ENCODE measurements at places on chromosomes 2 and 18. TPM values are rescaled to one million over a fixed set of nuclear protein-coding genes. Genes with fewer than 3 reads are reported as not detected.

- H3K4me3 ChIP-seq, result no peak overlapping the region
- no peak for DNase-seq
- no peaks in the 10 kb centered on the region for H3K36me3 ChIP-seq
- no peak overlapping the region for H3K27ac ChIP-seq
Observed at GRCh38 chr2:16417726-16418125, 247.9 kb downstream of the CYRIA start.

DNA sequence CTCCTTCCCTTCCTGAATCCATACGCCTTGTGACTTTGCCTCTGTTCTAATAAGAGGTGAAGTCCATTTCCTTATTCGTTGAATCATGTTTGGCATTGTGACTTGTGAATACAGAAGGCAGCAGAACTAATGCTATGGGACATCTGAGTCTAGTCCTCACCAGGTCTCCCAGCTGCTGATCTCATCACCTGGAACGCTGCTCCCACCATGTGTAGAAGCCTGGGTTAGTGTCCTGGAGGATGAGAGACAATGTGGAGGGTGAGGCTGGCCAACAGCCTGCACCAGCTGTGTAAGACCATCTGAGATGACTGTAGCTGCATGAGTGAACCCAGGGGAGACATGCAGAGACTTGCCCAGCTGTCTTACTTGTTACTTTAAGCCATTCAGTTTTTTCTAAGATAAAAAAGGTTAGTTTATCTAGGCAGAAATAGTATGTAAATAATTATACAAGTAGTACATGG, 3.5 kb upstream of the HAAO start:
- no peak overlapping the region for H3K27ac ChIP-seq
- no peak for DNase-seq
- peaks cover 38% of the 10 kb centered on the region for H3K27me3 ChIP-seq
- H3K36me3 ChIP-seq, result no peaks in the 10 kb centered on the region
- peaks cover 5% of the 10 kb centered on the region for H3K4me1 ChIP-seq
- H3K4me3 ChIP-seq, result no peak overlapping the region

DNA sequence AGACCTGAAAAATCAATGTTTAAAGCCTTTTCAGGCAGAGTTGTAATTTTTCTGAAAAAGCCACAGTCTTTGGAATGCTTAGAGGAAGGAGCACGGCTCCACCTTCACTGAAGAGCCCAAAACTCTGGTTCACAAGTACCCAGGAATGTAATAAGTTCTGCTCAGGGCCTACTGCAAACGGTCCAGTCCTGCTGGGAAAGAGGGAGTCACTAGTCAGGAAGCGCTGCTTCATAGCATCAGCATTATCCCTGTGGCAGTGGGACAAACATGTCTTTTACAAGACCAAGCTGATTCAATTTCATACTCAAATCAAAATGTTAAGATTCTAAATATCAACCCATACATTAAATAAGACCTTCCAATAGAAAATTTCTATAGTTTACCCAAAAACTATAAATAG, 152.9 kb upstream of the PGAP1 start:
- no peak for DNase-seq
- H3K27me3 ChIP-seq, result no peaks in the 10 kb centered on the region
- no peak overlapping the region for H3K4me3 ChIP-seq

DNA sequence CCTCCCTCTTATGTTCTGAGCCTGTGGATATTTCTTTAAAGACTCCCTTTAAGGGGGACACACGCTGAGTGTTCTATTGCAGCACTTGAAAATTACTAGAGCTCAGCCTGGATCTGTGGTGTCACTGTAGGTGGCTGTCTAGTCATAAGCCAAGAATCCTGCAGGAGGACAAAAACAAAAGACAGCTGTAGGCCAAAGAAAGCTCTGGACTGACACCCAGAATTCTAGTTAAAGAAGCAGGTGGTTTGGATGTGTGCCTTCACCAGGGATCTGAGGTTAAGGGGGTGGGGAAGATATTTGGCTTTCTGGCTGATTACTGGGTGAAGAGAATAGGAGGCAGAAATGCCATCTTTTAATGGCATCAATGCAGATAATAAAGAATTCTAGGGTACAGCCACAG, 842.5 kb upstream of the NXPH2 start:
- no peaks in the 10 kb centered on the region for H3K4me1 ChIP-seq
- no peak overlapping the region for H3K4me3 ChIP-seq
- no peak for DNase-seq
- H3K27ac ChIP-seq, result no peak overlapping the region

- H3K36me3 ChIP-seq, result no peaks in the 10 kb centered on the region
- H3K4me3 ChIP-seq, result no peak overlapping the region
- H3K4me1 ChIP-seq, result no peaks in the 10 kb centered on the region
- H3K27ac ChIP-seq, result no peak overlapping the region
- DNase-seq, result no peak
Observed at GRCh38 chr2:124395961-124396360, 370.9 kb downstream of the CNTNAP5 start.

DNA sequence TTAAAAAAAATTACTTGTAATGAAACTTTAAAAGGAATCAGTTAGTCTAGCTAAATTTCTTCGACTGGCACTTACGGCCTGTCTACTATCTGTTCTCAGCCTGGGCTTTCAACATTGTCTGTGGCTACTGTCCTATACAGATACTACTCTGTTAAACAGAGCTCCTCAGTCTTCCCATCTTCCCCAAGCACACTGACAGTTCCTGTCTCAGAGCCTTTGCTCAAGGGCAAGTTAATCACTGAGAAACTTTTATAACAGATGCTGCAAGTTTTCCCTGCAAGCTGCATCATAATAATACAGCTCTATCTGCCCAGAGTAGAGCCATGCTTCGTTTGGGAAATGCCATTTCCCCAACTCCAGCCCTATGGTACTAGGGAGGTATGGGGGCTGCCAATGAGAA, 11.3 kb upstream of the YPEL5 start:
- H3K27ac ChIP-seq, result no peak overlapping the region
- H3K4me3 ChIP-seq, result no peak overlapping the region
- H3K36me3 ChIP-seq, result no peaks in the 10 kb centered on the region
- no peaks in the 10 kb centered on the region for H3K27me3 ChIP-seq

DNA sequence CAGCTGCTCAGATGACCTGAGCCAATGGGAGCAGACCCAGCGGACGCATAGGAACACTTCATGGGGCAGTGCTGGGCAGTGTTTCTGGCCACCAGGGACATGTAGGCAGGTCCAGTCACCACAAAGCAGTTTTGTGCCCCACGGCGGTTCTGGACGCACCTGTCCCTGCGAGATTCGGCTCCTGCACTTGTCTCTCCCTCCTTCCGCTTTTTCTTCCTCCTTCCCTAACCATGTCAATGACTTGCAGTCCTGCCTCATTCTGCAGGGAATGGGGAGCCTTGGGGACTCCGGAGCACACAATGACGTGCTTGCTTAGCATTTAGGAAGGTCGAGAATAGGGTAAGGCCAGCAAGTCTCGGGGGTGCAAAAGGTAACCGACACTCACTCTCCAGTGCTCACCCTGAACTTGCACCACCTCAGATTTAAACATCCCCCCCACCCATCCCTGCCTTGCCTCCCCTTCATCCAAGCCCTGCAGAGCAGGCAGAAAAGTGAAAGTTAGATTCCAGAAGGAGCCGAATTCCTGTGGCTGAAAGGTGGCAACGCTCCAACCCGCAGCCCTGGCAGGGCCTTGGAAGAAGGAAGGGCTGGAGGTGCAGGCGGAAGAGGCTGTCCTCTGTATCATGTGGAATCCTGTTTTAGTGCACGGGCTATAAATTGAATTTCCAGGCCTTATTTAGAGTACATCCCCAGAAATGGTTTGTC, 40.5 kb upstream of the ATG16L1 start:
- no peak overlapping the region for H3K4me3 ChIP-seq
- no peak overlapping the region for H3K27ac ChIP-seq
- DNase-seq, result no peak
- H3K36me3 ChIP-seq, result peaks cover 14% of the 10 kb centered on the region
- peaks cover 2% of the 10 kb centered on the region for H3K4me1 ChIP-seq

DNA sequence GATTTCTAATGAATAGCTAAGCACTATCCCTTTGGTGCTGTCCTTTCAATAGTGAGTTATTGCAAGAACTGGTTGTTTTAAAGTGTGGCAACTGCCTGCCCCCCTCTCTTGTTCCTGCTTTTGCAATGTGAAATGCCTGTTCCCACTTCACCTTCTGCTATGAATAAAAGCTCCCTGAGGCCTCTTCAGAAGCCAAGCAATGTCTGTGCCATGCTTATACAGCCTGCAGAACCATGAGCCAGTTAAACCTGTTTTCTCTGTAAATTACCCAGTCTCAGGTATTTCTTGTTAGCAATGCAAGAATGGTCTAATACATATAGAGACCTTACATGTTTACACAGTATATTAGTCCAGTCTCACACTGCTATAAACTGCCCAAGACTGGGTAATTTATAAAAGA, 15.0 kb upstream of the METTL21A start:
- DNase-seq, result no peak
- no peaks in the 10 kb centered on the region for H3K36me3 ChIP-seq
- no peak overlapping the region for H3K27ac ChIP-seq

DNA sequence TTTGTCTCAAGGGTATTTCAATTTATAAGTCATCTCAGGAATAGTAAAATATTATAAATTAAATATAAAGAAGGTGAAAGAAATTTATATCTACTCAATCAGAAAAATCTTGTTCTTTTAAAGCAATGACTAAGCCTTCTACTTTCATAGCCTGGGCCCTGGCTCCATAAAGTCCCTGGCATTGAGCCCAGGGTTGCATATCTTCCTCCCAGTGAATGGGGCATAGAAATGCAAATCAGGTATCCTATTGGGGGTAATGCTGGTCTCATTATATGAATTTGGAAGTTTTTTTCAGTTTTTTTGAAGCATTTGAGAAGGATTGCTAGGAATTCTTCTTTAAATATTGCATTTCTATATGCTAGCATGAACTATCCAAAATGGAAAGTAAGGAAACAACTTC, 73.9 kb upstream of the MC2R start:
- H3K4me1 ChIP-seq, result no peaks in the 10 kb centered on the region
- no peaks in the 10 kb centered on the region for H3K36me3 ChIP-seq
- no peaks in the 10 kb centered on the region for H3K27me3 ChIP-seq
- H3K27ac ChIP-seq, result no peak overlapping the region

GRCh38 chr2:85828725-85829124, 60.1 kb downstream of the ST3GAL5 start:
- H3K4me1 ChIP-seq, result peaks cover 18% of the 10 kb centered on the region
- no peak overlapping the region for H3K27ac ChIP-seq
- no peak for DNase-seq
- H3K27me3 ChIP-seq, result no peaks in the 10 kb centered on the region
- H3K4me3 ChIP-seq, result no peak overlapping the region

GRCh38 chr2:190540048-190540447, 5.5 kb upstream of the NEMP2 start:
- H3K36me3 ChIP-seq, result no peaks in the 10 kb centered on the region
- H3K4me1 ChIP-seq, result no peaks in the 10 kb centered on the region
- H3K27ac ChIP-seq, result no peak overlapping the region
- no peaks in the 10 kb centered on the region for H3K27me3 ChIP-seq
- DNase-seq, result no peak
- H3K4me3 ChIP-seq, result no peak overlapping the region

DNA sequence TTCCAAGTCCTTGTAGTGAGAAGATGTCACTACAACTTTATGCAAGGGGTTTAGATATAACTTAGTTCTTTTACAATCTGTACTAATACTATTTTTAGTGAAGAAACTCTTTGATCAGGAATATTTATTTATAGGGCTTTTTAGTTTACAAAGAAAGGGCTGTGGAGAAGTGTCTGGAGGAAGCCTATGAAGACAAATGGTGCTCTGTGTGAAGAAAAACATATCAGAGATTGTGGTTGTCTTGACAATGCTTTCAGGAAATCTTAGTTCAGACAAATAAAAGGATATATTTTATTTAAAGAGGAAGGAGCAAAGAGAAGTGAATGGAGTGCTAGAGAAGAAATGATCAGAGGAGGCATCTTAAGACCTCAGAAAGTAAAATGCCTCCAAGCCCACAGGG, 824.9 kb downstream of the DCDC2C start:
- H3K4me1 ChIP-seq, result no peaks in the 10 kb centered on the region
- no peaks in the 10 kb centered on the region for H3K36me3 ChIP-seq
- H3K27me3 ChIP-seq, result no peaks in the 10 kb centered on the region
- DNase-seq, result no peak

DNA sequence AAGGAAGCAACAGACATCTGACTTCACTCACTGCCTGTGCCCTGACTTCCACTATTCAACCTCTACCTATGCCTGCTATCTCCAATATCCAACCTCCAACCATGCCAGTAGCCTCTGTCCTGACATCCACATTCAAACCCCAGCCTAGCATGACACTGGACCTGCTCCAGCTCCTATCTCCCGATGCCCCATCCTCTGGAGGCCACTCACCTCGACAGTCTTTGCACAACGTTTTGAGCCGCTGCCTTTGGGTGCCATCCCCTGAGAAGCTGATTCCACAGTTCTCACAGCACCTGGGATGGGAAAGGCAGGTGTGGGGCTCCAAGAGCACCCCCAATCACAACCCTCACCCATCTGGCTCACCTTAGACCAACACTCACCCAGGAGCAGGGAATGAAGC, 4.9 kb downstream of the MBD1 start:
- no peaks in the 10 kb centered on the region for H3K27me3 ChIP-seq
- H3K4me1 ChIP-seq, result peaks cover 17% of the 10 kb centered on the region
- no peak overlapping the region for H3K4me3 ChIP-seq
- no peak overlapping the region for H3K27ac ChIP-seq

DNA sequence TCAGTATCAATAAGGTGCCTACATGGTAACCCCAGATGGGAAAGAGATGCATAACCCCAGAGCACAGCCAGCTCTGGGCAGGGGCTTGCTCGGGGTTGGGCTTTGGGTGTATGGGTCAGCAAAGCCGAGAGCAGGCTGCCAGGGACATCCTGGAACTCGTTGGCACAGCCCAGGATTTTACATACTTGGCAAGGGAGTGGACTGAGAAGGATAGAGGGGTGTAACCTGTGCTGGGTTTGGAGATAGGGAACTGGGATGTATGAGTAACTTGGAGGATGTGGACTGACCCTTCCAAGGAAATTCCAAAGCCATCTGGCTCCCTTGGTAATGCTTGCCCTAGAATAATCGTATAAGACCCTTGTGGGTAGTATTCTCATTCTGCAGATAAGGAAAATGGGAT, 44.2 kb downstream of the GPR39 start:
- H3K27ac ChIP-seq, result no peak overlapping the region
- H3K36me3 ChIP-seq, result no peaks in the 10 kb centered on the region
- no peak for DNase-seq
- H3K27me3 ChIP-seq, result no peaks in the 10 kb centered on the region
- H3K4me1 ChIP-seq, result no peaks in the 10 kb centered on the region
- no peak overlapping the region for H3K4me3 ChIP-seq

GRCh38 chr18:69957747-69958146, 10.1 kb upstream of the CD226 start:
- no peaks in the 10 kb centered on the region for H3K27me3 ChIP-seq
- no peak for DNase-seq
- no peak overlapping the region for H3K4me3 ChIP-seq

DNA sequence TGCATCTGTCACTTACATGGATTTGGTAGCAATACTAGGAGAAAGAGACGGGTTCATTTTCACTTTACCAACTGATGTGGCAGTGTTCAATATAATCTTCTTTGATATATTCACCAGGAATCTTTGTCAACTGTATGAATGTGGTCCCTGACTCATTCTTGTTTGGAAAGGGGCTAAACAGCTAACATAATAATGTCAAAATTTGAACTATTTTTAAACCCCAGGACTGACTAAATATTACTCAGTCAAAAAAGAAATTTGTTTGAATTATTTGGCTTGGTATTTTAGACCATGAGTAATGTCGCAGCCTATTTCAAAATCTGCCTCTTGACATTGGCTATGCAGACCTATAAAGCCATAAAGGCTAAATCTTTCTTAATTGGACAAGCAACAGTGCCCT, 413.7 kb upstream of the RGPD4 start:
- H3K4me3 ChIP-seq, result no peak overlapping the region
- DNase-seq, result no peak
- no peak overlapping the region for H3K27ac ChIP-seq
- no peaks in the 10 kb centered on the region for H3K4me1 ChIP-seq

Gene DLGAP1
- total RNA-seq, result 0.24 TPM

Gene REG1A
- 0.14 TPM for total RNA-seq

All from thymus (tissue), 14 donors.